SK-MEL-5 (cell line): ENCODE measurements at places on chromosomes 7 and 10. TPM values are rescaled to one million over a fixed set of nuclear protein-coding genes. Genes with fewer than 3 reads are reported as not detected.

GRCh38 chr7:112189691-112190090 lies 16.5 kb downstream of the DOCK4 start:
- no peak for DNase-seq

DNA sequence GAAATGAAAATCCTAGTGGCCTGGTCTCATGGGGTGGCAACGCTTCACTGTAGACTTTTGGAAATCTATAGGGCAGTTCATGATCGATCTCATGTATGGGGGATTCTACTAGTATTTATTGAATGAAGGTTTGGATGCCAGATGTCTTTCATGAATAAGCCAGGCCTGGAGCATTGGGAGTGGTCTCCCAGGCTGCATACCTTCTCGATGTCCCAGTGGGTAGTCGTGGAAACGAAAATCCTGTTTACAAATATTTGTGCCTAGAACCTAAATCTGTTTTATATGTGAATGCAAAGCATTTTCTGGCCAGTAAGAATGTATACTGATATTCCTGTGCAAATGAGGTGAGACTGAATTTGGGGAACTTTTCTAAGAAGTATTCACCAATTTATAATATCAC lies 105.0 kb upstream of the C1QL3 start:
- DNase-seq = no peak

DNA sequence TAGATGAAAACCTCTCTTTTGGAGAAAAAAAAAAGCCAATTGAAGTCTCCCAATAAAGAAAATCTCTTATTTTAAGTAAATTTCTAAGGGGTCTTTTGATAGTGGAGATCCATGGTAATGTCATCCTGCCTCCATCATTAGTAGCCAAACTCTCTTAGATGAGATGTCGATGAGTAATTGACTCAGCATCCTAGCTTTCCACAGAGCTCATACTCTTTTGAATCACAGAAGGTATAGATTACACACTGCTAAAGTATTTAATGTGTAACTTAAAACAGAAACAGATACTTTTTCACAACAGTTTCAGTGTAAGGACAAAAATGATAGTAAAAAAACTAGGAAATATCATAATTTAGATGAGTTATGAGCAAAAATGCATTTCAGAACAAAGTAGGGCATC lies 19.4 kb downstream of the MAGI2 start:
- no peak for DNase-seq

PNLIP gene
- total RNA-seq = not detected in 2 replicates

GRCh38 chr7:152145853-152146466 lies 120.5 kb downstream of the GALNT11 start:
- DNase-seq = peak; percentile 77

DNA sequence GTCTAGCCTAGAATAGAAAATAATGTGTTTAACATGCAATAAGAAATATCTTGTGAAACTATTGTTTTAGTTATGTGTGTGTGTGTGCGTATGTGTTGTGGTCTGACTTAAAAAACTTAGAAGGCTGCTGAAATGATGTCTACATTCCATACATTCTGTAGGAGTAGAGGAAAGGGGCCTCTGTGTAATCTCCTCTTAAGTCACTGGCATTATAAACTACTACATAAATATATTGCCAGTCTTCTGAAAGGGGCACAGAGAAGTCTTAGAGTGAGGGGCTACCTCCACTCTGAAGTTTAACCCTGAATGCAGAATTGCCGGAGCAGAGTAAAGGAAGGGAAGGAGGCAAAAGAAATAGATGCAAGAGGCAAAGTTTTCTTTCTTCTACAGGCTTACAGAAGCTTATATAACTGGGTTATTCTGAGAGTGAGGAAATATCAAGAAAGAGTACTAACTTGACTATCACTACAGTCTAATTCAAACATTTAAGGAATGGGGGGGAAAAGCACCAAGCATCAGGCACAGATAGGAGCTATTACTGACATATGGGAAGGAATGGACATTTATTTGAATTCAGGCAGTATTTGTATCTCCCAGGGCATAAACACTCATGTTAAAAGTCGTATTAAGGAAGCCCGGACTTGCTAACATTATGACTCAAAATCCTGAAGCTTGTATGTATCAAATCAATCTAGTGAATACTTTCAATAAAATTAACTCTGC lies 75.7 kb downstream of the DNAJC1 start:
- DNase-seq = peak; percentile 8

HOXA5 gene
- total RNA-seq = 6.5 and 10.3 TPM in 2 replicates

NKX2-3 gene
- 0.19 and 0.24 TPM in 2 replicates for total RNA-seq

DNA sequence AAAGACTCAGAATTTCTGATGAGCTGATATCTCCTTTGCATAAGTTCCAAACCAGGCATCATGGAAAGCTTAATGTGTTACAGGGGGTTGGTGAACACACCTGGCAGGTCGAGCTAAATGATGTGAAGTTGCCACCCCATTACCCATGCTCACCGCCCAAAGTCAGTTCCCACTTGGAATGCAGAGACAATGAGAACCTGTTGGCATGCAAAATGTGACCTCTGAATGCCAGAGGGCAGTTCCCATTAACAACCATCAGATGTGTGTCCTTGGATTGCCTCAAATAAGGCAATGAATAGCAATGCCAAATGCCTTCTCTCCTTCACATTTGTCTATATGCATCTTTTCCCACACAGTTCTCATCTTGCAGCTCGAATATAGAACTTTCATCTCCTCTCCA lies 190.7 kb downstream of the CDCA7L start:
- DNase-seq = no peak

PKD1L1 gene
- total RNA-seq = 0.51 and 0.58 TPM in 2 replicates

MMRN2 gene
- total RNA-seq = 0.08 TPM in 1 of 2 replicates, not detected in the other

DNA sequence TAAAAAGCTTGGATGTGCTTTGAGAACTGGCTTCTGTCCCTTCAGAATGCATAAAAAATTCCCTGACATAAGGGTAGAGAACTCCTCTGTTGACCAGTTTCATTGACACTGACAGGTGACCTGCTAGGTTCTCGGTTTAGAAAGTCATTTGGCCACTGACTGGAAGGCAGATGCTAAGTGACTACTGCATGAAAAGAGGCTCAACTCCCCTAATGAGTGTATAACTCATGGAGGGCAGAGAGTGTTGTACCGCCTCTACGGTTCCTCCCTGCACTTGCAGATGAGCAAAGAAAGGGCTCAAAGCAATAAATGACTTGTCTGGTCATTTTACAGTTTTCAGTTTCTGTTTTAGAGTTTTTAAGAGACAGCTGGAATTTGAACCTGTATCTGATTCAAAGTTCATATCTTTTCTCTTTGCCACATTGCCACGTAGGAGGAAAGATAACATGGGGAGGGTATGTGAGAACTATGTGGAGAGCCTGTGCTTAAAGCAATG lies 2.9 kb upstream of the FGL2 start:
- DNase-seq = no peak

PRF1 gene
- not detected in 2 replicates for total RNA-seq

GRCh38 chr10:132549371-132549770 lies 11.8 kb downstream of the INPP5A start:
- no peak for DNase-seq

DNA sequence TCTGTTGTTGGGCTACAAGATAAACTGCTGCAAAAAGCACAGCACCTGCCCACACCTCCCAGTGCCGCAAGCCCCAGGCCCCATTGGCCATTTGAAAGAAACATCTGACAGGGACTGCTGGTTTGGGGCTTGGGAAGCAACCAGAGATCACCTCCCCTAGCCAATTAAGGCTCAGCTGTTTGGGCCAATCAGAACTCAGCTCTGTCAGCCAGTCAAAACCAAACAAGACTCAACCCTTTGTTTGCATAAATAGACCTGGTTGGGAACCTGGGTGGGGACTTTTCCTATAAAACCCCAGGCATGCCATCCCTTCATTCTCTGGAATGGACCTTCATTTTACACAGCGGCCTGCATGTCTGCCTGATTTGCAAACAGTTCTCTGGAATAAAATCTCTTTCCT lies 17.2 kb upstream of the NME8 start:
- peak; percentile 24 for DNase-seq

DNA sequence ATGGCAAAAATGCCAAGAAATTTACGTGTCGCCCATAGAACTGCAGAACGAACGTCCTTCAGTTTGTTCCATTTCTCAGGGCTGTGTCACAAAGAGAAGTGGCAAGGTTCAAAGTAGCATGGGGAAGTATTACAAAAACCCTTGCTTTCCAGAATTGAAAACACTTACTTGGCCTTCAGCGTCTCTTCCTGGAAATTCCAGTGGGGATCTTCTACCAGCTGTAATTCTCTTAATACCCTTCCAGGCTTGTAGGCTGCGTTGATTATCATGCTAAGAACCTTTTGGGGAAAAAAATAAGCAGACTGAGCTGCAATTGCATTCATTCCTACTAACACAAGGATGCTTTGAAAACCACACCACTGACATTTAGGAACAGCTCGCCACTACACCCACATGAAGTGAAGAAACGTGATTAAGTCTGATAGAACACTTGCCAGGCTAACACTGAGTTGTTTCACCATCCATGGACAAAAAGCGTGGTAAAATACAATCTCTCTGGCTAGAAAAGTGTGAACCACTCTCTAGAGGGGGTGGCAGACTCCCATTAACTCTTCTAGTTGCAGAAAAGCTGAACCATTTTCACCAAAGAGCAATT lies 222.3 kb downstream of the SFMBT2 start:
- no peak for DNase-seq

INSYN2A gene
- total RNA-seq = not detected in 2 replicates

WNT8B gene
- total RNA-seq = not detected in 2 replicates

ZNF248 gene
- total RNA-seq = 3.6 and 7.2 TPM in 2 replicates

DNA sequence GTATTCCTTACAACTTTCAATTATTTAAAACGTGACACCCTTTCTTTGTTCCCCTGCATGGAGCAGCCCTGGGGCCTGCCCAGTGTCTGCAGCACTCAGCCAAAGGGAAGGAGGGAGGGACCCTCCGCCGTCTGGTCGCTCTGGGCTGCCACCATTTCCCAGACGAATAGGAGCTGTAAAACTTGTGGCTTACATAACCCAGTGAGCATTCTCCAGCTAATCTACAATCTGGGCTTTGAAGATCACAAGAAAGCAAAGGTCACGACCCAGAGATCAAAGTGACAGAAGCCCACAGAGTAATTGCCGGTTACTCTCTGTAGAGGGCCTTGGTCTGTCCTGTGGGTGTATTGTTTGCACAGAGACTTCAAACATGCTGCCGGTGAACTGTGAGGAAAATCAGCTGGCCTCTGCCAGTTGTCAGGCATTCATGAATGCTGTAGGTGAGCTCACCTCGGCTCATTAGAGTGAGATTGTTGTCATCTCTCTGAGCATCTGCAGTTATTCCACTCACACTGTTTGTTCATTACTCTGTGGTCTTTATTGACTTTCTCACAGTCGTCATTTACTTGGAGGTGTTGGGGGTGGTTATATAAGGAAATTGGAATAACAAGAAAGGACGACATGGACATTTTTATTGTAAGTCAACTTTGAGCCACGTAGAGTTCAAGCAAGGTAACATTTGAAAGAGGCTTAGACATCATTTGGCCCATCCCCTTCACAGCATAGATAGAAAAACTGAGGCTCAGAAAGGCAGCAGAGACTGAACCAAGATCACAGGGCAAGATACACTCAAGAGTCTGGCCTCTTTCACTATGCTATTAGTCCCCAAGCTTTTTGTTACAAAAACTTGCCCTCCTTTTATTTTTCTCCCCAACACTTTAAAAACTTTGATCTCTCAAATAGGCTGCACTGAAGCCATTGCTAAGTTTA lies 619.8 kb downstream of the LRMDA start:
- no peak for DNase-seq

DNA sequence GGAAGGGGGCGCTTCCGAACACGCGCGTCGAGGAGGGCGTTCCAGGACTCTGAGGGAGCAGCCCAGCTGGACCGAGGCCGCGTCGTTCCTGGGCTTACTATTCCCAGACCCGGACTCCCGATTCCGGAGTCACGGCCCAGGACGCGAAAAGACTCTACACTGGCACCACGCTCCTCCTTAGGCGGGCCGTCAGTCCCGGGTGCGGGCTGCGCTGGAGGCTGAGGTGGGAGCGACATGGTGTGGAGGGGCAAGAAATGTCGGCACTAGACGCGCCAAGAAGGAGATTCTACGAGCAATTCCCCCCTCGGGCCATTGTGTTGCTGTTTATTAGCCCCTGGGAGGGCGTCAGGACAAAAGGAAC lies 584 bp upstream of the RUNDC3B start:
- no peak for DNase-seq

DNA sequence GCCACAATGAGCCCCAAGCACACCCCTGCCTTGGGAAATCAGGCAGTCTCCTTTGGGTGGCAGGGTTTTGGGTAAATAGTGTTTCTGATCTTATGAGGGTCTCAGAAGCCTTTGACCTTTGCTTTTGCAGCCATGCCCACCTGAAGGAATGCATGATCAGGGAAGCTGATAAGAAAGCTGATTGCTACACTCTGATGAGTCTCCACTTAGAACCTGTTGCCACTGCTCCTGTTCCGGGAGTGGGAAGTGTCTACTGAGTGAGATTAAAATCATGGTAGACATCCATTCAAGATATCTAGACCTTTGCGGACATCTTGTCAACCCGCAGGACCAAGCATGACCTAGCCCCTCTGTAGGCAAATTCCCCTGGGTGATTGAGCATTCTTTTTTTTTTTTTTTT lies 282.6 kb downstream of the SKIDA1 start:
- DNase-seq = no peak

IL2RA gene
- total RNA-seq = not detected in 2 replicates

- peak; percentile 76 for DNase-seq
These were observed at the start of gene PBLD for GRCh38 chr10:68332259-68333057. TSS of gene PBLD (minus strand) at chr10:68332928. CDS start at chr10:68306844, 26,084 bp downstream.

OR6V1 gene
- not detected in 2 replicates for total RNA-seq

GRCh38 chr7:28165261-28165660 lies 15.3 kb downstream of the JAZF1 start:
- no peak for DNase-seq

GRCh38 chr10:955127-955819 lies 23.8 kb upstream of the LARP4B start:
- DNase-seq = no peak

DNA sequence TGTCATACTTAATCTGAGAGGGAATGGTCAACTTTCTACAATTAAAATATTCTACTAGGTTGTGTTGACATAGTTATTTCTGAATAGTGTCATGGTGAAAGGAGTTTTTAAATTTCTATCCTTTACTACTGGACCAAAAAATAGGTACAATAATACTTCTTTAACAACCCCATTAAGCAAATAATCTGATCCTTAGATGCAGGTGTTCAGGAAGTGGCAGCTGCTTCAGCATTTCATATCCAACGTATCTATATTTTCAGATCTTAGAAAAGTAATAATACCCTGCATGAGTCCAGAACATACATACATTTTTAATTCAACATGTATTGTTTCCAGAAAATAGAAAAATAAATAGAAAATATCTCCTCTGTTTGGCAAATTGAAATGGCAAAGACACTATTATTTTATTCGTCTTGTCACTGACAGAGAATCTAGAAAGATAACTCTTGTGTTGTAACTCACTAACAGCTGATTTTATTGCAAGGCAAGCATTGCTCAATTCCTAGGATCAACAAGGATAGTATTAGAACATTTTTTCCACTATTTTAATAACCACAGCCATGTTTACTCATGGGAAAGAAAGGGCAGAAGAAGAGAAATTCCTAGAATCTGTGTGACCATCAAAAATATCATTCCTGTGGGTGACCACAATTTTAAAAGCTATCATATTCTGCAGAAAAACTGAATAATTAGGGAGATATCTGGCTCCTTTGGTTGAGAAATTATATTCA lies 159.3 kb upstream of the CNTNAP2 start:
- no peak for DNase-seq

SH2D4B gene
- total RNA-seq = 0.11 and 0.13 TPM in 2 replicates
